ENCODE measurements at places on chromosomes 7 and 10.

- DNase-seq, result no peak
Measured at GRCh38 chr10:42754155-42755027, 28.2 kb upstream of the BMS1 start.

GRCh38 chr10:13457958-13458686, 70.7 kb downstream of the BEND7 start:
- no peak for DNase-seq

- DNase-seq, result no peak
Measured at GRCh38 chr10:486666-487322, 202.7 kb downstream of the DIP2C start.

GRCh38 chr10:36669615-36670352, 455.6 kb upstream of the ANKRD30A start:
- DNase-seq, result no peak

GRCh38 chr10:43846187-43846680, 197.6 kb upstream of the ZNF32 start:
- no peak for DNase-seq

GRCh38 chr7:69817841-69818635, 219.8 kb downstream of the AUTS2 start:
- no peak for DNase-seq

- DNase-seq, result no peak
Measured at GRCh38 chr10:61049386-61049785, 105.4 kb upstream of the RHOBTB1 start.

Data from LNCaP clone FGC (cell line).